Activated CD4-positive, alpha-beta memory T cell treated with anti-CD3 and anti-CD28 coated beads for 36 hours (primary cell): ENCODE measurements at places on chromosomes 1 and 21.

GRCh38 chr1:91821126-91821868 lies 64.7 kb downstream of the TGFBR3 start:
- DNase-seq: no peak

DNA sequence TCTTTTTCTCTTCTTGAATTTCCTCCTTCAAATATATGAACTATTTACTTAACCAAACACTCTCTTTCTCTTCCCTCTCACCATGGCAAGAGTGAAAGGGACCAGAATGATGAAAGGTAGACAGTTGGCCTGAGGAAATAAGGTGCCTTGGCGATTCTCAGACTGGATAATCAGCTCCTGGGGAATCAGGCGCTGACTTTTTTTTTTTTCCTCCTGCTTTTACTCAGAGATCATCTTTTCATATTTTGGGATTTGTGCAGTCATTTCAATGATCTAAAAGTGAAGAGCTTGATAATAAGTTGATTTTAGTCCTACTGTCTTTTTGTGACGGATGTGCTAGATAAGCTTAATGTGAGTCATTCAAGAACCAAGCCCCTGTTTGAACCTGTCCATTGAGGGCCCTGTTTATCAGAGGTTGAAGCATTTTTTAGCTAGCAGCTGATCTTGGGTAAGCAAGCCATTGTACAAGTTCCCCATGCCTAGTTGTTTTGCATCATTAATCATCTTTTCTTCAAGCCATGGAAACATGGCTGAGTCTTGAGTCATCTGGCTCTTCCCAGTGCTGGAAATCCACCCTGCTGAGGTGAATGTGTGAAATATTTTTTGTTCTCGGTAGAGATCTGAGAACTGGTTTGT lies 40.8 kb downstream of the ITSN1 start:
- no peak for DNase-seq

DNA sequence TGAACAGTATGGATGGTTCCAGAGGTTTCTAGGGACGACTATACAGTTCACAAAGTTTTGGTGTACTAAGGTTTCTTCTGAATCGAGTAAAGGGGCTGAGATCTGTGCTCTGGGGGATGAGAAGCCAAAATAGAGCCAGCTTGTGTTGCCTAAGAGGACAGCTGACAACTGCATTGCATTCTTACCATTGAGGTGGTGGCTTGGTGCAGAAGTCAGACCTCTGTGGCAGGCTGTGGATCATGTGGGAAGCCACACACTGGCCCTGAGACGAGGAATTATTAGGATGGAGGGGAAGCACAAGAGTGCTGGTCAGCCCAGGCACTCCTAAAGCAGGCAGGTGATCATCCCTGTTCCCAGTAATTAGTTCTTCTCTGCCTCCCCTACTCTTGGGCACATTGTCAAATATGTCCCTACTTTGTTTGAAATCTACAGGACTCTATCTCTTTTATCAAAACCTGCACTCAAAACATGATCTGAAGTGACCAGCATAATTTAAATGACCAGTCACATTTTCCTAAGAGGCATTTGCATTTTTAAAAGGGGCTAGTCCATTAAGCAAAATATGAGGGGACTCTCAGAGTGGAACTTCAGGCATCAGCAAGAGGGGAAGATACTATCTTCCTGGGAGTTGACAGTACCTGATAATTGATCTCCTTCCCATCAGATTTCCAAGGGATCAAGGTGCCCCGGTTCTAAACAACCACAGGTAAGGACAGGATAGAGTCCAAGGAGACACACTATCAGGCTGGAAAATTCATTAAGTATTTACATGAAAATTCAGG lies at the start of gene FCRLB:
Gene FCRLB (plus strand): TSS at position 589 of the 782 bp plus-strand sequence. CDS start 1,129 bp downstream, outside the sequence.
- no peak for DNase-seq

DNA sequence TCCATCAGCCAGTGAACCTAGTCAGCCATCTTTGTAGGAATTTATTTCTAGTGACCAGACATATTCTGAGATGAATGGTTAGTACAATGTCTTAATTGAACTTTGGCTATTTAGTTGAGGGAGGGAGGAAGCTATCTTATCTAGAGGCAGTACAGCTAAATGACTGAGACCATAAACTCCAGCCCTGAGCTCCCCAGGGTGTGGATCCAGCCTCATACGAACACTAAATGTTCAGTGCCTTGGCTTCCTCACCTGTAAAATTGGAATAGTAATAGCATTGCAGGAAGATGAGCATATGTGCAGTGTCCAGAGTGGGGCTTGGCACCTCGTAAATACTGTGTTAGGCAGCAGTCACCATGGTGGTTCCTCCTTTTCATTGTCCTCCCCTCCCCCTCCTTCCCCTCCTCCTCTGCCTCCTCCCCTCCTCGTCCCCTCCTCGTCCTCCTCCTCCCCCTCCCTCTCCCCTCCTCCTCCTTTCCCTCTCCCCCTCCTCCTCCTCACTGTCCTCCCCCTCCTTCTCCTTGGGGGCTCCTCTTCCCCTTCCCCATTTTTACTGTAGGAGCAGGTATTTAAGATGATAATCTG lies 108.2 kb downstream of the GALNT2 start:
- no peak for DNase-seq

DNA sequence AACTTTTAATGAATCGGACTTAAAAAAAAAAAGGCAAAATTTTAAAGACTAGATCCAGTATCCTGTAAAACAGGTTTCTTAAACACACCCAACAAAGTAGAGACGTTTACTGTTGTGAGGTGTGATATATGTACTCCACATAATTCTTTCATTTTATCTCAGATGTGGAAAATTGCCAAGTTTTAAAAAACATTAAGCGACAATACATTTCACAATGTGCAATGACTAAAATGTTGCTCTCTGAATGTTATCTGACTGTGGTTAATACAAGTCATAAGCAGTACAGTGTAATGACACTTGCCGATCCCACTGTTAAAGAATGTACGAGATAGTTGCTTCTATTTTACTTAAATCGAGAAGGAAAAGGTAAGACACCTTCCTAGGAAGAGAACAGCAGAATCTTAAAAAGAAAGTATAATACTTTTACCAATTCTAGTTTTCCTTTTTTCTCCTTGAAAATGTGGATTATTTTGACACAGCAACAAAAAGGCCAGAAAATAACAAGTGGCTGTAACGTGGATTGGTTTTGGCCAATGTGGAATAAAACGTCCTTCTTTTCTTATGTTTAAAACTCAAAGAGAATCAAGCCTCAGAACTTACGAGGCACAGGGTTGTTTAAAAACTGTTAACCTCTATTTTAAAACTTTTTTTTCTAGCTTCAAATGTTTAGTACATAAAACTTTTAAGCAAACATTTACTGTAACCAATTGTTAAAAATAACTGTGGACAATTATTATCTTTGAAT lies 51.4 kb downstream of the TP53BP2 start:
- DNase-seq: no peak

GRCh38 chr1:206729050-206729449 lies 41.5 kb upstream of the IL19 start:
- no peak for DNase-seq

DNA sequence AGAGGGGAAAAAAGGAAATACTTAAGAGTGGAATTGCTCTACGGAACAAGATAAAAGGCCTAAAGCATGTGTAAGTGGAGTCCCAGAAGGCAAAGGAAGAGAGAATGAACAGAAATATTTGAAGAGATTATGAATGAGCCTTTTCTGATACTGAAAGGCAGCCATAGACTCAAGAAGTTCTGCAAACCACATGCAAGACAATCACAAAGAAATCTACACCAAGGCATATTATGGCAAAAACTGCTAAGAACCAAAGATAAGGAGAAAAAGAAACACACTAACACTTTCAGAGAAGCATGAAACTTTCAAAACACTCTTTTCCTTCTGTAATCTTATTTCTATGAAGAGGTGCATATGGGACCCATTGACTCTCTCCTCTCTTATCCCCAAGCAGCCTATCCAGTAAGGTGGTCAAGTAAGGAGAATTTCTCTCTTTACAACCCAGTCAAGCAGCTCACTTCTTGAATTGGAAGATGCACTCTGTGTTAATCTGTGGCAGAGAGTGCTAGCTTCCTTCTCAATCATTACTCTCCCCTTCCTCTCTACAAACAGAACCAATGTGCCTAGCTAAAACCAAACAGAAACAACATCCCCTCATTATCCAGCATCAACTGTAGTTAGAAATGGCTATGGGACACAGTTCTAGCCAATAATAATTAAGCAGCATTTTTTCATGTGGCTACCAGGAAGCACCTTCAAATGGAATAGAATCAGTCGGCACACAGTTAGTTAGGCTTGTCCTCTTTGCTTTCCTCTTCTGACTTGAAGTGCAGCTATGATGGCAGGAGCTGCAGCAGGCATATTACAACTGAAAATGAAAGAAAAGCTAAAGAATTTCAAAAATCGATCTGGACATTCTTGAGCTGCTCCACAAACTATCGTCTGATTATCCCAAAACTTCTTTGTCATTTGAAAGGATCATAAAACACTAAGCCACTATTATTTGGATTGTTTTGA lies 25.9 kb downstream of the KRTAP19-8 start:
- DNase-seq: no peak

- no peak for DNase-seq
These were observed 215.5 kb upstream of the GALNT2 start for GRCh38 chr1:229851511-229851910.

DNA sequence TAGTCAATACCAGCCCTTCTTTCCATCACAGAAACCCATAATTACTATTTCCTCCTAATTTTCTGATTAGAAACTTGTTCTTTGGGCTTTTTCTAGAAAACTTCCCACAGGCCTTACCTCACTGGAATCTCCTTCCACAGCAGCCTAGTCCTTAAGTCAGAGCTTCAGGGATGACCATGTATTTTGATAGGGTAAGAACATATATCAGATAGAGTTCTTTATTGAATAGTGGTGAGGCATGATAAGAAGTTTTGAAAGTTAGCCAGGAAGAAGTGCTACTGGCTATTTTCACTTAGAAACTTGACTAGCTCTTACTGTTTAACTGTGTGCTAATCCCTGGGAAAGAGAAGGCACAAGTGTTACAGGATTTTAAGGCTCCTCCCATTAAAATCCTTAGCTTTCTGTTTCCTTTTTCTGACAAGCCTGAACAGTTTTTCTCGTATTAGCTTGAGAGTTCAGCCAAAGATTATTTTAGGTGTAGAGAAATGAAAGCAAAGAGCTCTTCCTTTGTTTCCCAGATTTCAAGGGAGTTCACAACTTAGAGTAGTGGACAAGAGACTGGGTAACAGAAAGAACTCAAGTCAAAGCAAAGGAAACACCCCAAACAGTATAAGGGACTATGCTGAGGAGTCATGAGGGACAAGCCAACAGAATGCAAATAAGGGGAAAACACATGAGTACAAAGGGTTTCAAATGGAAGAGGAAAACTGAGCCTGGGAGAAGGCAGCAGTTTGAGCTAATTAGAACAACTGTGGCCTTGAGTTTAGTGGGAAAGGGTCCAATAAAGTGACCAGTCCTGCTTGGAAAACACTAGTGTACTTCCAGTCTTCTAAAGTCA lies 37.2 kb upstream of the AIM2 start:
- no peak for DNase-seq

DNA sequence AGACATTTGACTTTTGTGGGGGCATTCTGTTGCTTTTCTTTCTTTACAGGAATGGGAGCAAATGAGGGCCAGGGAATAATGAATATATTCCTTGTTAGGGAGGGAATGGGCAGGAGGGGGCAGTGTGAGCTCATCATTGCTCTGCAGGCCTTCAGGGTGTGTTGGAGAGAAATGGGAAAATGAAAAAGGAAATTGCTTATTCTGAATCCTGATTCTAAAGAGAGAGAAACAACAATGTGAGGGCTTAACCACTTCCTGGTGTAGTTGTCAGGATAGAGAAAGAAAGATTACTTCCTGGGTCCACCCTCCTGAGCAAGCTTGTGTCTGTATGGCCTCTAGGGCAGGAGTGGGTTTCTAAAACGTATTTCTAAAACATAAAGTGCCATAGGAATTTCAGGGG lies 28.3 kb downstream of the VANGL2 start:
- peak; percentile 57 for DNase-seq

- no peak for DNase-seq
These were observed 1.0 kb upstream of the CELA2A start for GRCh38 chr1:15455522-15455921.

DNA sequence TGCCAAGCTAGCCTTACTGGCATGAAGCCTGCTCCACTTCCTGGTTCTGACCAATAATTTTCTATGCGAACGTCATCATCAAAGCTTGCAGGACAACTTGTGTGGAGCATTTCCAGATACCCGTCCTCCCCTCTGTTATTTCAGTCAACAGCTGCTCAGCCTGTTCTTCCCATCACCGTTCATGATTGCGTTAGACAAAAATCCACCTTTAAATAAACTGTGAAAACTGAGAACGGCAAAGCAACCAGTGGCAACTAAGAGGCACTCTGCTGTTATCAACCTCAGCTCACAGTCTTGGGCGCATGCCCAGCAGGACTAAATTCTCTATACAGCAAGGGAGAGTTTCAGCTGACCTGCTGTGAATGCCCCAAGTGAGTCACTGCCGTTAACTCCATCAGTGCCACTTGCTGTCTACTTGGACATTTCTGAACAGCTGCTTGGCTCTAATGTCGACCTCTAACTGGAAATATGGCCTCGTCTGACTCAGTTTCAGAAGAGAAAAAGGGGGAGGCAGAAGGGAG lies 207.4 kb upstream of the RUNX1 start:
- no peak for DNase-seq

GRCh38 chr1:205528887-205529825 lies 24.7 kb downstream of the CDK18 start:
- DNase-seq: peak; percentile 85

- no peak for DNase-seq
These were observed 43.4 kb upstream of the KAZN start for GRCh38 chr1:14555091-14555490.

DNA sequence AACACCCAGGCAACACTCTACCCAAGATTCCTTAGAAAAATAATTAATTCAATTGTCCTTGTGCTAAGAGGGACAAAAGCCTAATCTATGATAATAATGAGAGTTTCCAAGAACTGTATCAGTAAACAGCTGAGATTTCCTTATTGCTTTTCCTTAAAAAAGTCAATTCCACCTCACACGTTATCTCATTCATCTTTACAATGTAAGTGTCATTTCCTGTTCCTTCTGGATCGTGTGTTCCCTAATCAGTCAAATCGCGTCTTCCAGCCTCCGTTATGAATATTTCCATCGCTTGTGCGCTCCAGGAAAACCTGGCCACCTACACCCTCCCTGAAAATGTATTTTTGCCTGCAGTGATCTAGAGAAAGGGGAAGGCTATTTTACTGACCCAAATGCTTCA lies 23.9 kb upstream of the CLDN17 start:
- DNase-seq: no peak

DNA sequence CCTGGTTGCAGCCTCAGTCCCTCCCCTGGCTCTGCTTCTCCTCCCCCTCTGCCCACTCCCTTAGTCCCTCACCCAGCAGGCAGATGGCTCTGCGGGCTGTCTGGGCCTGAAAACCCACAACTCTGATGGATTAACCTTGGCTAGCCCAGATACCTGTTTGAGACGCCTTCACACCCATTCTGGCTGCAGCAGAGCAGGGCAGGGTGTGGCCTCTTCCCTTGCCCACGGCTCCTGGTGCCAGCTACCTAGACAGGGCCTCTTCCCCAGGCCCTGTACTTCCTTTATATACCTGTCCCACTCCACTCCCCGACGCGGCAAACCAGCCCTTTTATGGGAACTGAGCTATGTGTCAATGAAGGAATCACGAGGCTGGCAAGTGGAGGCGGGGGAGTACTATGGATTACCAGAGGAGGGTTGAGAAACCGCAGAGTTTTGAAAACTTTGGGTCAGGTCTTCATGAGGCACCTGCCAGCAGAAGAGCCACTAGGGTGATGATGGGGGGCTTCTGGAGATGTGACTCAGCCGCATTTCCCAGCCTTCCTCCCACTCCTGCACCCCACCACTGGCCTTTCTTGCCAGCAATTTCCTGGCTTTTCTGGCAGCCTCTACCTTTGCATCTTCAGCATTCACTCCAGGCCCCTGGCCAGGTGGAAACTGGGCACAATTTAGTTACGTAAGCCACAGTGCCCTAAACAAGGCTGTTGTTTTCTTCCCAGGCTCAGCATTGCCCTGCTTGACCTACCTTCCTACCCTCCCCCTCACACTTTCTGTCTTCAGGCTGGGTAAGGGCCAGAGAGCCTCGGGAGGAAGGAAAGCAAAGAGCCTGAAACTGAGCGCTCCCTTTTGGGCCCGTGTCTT lies at the start of gene CHI3L1:
Gene CHI3L1 (minus strand): TSS at position 259 of the 858 bp plus-strand sequence. CDS start 81 bp downstream, at position 178.
- DNase-seq: no peak
